ENCODE measurements at places on chromosomes 16 and 17.
A peak's percentile ranks its signal among the peaks of the same experiment; 100 is the strongest.

DNA sequence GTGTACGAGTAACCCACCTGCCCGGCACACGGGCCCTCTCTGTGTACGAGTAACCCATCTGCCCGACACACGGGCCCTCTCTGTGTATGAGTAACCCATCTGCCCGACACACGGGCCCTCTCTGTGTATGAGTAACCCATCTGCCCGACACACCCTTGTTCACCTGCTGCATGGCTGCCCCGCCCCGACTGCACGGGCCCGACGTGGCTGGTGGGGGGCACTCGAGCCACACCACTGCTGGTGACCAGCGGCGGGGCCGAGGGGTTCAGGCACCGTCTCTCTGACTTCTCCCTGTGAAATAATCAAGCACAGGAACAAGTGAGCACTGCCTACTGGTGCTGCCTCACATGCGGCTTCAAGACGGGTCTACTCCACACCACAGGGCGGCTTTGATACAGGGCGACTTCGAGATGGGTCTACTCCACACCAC is 22.1 kb downstream of the MAP1LC3B start:
- no peak for DNase-seq

GRCh38 chr16:9046667-9047055 is 44.8 kb upstream of the HAPSTR1 start:
- DNase-seq, result no peak

- no peak for DNase-seq
Observed at GRCh38 chr17:82049521-82049971, 2.1 kb downstream of the RFNG start.

- peak; percentile 19 for DNase-seq
Observed at GRCh38 chr17:7888184-7888920, at the start of gene CHD3. TSS of gene CHD3 (plus strand) at chr17:7888789. CDS start at chr17:7889001, 212 bp downstream.

DNA sequence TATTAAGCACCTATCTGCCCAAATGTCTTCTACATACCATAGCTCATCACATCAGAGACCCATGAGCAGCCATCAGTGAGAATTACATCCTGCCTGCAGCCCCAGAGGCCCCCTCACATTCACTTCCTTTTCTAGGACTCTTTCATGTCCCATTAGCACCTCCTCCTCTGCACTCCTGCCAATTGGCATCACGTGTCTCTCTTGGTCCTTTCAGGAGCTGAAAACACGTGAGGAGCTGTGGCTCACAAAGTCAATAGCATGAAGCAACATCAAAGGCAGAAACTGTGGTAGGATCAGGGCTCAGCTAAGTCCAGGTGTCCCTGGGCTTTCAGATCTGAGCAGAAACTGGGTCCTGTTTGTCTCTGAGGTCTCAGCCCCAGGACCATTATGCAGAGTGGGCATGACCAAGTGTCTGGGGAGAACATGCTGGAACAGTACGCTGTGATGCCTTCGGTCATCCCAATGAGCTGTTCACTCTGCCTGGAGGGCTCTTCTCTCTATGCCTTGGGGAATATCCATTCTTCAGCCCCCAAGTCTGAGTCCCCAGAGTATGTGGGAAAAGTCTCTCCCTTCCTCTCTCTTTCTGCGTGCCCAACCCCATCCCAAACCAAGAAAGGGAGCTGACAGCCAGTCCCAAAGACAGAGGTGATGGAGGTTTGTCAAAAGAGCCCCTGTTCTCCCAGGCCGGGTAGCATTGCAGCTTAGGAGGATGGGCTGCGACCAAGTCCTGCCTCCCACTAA is 457.0 kb upstream of the CDH5 start:
- DNase-seq, result peak; percentile 14

DNA sequence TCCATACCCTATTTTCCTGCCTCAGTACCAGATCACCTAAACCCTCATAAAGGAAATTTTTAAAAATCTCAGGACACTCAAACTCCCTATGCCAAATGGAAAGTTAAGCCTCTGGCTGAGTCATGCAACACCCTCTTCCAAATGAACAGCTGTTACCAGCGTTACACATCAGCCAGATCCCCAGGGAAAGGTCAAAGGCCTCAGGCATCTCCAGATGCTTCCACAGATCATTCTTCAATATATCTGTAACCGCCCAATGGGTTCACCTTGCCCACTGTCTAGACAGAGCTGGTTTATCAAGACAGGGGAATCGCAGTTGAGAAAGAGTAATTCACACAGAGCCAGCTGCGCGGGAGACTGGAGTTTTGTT is 29.1 kb upstream of the SHCBP1 start:
- peak; percentile 77 for DNase-seq

All from fibroblast of the aortic adventitia (primary cell).